ENCODE measurements at places on chromosomes 1 and 21.

GRCh38 chr1:205043866-205044265 is 854 bp downstream of the CNTN2 start:
- DNase-seq: no peak

GRCh38 chr1:12618965-12619791 is 1.2 kb upstream of the DHRS3 start:
- peak; percentile 42 for DNase-seq

GRCh38 chr1:223500560-223501425 is 107.6 kb downstream of the CCDC185 start:
- DNase-seq: no peak

DNA sequence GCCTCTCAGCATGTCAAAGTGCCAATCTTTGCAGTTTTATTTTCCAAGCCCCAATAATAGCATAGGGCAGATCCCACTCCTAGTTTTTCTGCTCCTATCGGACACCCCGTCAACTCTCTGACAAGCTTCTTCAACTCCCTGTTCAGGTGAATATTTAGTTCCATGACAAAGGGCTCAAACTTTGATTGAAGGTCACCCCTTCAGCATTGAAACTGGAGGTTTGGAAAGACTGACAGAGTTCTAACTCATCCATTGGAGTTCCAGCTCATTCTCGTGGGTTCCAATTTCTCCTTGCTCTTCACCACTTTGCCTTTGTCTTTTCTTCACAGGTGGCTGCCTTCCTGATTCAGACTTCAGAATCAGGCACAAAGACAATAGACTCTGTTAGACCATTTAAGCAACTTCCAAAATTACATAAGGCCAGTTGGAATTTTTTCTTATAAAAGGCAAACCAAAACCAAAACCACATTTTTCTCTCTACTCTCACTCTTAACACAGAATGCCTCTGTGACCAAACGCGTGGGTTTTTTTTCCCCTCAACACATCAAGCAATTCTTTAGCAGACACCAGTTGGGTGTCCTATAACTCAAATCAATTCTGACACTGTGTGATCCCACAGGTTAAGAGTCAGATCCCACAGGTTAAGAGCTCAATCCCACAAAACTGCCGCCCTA is 169.3 kb upstream of the USP25 start:
- no peak for DNase-seq

- DNase-seq: no peak
These were observed 19.6 kb upstream of the TMEM54 start for GRCh38 chr1:32920833-32921232.

- no peak for DNase-seq
These were observed 29.3 kb downstream of the SGIP1 start for GRCh38 chr1:66563094-66563800.

- DNase-seq: no peak
These were observed 110.8 kb upstream of the KAZN start for GRCh38 chr1:14487671-14488070.

GRCh38 chr1:247273013-247273412 is 17.1 kb downstream of the VN1R5 start:
- DNase-seq: no peak

GRCh38 chr1:61626816-61627215 is 98.1 kb downstream of the TM2D1 start:
- no peak for DNase-seq

DNA sequence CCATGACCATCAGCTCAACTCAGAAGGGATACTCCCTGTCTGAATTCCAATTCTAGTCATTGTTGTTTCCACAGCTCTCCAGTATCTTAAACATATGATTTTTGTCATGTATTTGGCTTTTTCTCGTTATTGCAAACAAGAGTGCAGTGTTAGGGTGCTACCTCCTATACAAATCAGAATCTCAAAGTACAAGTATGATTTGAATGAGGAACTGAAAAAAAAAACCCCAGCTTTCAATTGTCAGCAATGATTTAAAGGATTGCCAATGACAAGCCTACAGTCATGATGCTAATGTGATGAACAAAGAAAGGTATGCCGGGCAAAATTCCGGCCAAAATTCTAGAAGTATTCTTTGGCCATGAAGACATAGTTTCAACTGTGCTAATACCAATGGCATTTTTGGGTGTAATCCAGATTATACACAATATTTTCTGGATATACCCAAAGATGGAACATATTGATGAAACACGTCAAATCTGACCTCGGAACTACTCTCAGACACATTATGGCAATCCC is 14.9 kb downstream of the TMEM35B start:
- no peak for DNase-seq

- DNase-seq: no peak
These were observed 155.4 kb downstream of the SLC45A1 start for GRCh38 chr1:8473121-8473875.

DNA sequence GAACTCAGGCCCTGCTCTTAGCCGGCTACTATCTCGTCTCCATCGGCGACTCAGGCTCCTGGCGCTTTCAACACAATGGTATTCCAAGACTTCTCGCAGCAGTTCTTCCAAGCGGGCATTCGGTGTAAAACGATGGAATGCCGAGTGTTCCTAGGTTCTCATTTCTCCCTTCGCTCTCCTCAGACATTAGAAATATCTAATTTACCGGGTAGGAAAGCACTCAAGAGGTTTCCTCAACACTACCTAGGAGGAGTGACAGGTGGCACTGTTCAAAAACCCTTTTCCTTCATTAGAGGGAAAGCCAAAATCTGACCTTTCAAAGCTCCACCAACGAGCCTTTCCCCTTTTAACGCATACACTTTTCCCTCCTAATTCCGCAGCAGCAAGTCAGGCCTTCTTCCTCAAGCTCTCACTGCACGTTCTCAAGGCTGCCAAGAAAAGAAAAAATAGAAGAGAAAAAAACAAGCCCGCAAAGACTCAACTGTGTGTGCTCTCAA is 601 bp downstream of the UBE2G2 start:
- no peak for DNase-seq

GRCh38 chr1:95186149-95186548 is 47.9 kb upstream of the RWDD3 start:
- DNase-seq: no peak

DNA sequence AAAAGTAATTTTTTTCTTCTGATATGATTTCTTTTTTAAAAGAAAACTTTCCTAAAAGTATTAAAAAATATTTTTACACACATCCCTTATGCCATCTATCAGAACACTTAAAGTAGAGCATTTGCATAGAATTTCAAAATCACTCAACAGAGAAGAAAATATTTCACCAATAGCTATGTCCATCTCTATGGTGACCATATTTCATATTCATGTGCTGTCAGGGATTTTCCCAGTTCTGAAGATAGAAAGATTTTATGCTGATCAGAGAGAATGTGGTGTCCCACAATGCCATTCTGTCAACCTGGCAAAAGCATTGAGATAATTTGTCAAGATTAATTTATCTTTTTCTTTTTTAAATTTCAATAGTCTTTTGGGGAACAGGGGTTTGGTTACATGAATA is 87.0 kb downstream of the C4BPA start:
- no peak for DNase-seq

DNA sequence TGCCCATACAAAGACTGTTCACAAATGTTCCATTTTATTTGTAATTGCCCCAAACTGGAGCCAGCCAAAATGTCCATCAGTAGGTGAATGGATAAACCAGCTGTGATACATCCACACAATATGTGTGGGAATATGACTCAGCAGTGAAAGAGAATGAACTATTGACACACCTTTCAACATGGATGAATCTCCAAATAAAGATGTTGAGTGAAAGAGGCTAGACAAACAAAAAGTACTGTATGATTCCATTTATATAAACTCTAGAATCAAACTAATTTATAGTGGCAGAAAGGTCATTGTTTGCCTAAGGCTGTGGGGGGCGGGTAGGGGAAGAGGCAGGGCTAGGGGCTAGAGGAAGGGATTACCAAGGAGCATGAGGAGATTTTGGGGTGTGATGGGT is 4.5 kb downstream of the DHCR24 start:
- no peak for DNase-seq

- no peak for DNase-seq
These were observed 4.1 kb downstream of the SAMSN1 start for GRCh38 chr21:14541841-14542490.

- DNase-seq: no peak
These were observed 61.5 kb downstream of the HSPG2 start for GRCh38 chr1:21875621-21876063.

GRCh38 chr1:998745-998994 is 1.2 kb downstream of the HES4 start:
- no peak for DNase-seq

- DNase-seq: no peak
These were observed 77.8 kb upstream of the CACHD1 start for GRCh38 chr1:64392109-64392508.

- DNase-seq: no peak
These were observed 42.9 kb downstream of the ERG start for GRCh38 chr21:38455403-38455802.

DNA sequence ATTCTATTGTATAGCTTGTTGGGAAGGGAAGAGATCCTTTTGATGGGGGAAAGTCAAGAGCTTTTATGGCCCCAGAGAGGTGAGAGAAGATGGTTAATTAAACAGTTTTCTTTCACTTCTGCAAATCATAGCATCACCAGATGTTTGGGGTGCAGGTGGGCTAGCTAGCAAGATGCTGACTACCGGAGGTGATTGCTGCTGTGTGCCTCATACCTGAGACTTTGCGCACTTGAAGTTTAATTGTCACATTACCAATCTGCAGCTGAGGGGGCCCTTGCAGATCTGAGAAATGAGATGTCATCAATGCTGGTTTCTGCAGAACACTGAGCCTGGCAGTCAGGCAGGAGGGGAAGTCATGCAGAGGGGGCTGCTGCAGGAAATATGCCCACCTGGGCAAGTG is 73.9 kb downstream of the SNRPE start:
- no peak for DNase-seq

DNA sequence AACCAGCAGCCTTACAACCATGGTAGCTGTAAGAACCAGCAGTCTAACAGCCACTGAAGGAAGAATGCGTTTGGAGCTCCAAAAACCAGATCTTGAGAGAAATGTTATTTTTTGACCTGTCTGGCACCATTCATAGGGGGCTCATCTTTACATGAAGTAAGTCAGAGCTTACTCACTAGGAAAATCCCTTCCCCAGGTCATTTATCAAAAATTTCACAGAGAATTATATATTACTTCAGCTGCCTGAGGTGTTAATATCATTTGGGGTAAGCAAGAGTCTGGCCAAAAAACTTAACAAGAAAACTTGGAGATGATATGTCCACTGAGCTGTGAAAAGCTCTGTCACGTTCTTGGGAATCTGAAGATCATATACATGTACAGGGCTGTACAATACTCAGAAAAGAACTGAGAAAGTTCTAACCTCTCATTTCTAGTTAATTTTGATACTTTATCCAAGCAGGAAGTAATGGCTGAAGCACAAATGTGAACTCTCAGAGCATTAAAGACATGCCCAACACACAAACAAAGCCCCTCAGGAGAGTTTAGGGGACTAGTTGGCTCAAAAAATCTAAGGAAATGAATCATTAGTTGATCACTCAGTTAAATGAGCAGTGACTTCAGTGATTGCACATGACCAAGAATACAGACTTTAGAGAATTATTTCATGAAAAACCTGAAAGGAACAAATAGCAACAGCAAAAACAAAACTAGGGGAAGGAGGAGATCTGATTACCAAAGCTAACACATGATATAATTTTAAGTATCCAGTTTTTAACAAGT is 681.1 kb downstream of the LTN1 start:
- no peak for DNase-seq

- DNase-seq: no peak
These were observed 147.7 kb downstream of the MIS18A start for GRCh38 chr21:32131164-32131563.

GRCh38 chr1:35544976-35545375 is 12.2 kb downstream of the KIAA0319L start:
- no peak for DNase-seq

GRCh38 chr1:48773133-48773532 is 3.6 kb downstream of the BEND5 start:
- DNase-seq: no peak

DNA sequence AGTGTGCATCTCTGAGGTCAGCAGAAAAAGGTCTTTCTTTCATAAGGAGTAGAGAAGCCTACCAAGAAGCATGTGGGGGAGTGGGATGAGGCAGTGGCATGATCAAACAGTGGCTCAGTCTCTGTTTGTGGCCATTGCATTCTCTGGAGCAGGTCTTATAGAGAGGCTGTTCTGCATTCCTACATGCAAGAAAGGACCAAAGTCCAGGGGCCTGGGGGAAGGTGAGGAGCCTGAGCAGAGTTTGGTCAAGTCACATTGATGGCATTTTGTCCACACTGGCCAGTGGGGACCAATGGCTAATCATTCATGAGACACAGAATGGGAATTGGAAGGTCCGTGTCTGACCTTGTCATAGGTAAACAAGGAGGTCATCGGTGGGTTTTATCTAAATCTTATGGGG is 25.4 kb downstream of the MAP10 start:
- no peak for DNase-seq

DNA sequence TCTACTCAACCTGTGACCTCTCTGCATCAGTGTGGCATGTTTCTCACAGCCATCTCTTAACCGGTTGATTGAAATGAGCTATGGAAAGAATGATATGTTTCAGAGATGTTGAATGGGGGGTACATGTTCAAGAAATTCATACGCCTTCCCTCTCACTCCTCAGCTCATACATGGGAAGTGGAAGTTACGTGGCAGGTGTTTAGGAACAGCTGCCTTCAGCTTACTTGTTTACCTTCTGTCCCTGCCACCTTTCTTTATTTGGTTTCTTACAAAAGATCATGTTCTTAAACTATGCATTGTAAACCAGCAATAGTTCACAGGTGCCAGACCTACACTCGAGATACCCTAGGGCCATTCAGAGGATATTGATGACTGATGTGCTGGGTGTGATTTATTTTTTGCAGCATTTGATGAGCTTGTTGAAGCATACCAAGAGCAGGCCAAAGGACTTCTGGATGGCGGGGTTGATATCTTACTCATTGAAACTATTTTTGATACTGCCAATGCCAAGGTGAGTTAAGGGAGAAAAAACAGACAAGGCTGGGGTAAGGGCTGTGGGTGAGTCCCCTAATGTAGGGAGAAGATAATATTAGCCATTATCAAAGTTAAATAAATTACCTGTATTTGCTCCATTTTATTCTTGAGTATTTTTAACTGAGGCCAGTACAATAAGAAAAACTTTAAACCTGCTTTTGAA is 17.4 kb downstream of the MTR start:
- DNase-seq: no peak
